ENCODE measurements at places on chromosomes 3 and 15.

GRCh38 chr15:60275624-60276023 lies 122.2 kb downstream of the ANXA2 start:
- no peak for DNase-seq

DNA sequence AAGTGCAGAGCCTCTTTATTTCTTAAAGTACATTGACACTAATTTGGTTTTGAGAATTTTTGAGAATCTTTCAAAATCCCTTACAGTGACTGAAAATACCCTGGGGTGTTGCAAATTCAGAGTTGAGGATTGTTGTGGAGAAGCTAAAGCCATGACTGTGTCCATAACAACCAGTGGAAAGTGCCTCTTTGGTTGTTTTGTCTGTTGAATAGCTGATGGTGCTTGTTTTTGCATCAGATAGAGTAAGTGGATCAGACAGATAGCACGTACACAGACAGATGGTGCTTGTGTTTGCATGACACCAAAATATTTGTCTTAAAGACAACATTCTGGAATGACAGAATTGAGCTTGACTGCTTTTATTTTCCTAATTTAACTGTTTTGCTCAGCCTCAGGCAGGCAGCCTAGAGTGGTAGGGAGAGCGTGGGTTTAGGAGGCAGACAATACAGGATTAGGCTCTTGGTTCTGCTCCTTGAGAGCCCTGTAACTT lies 265.0 kb downstream of the IL20RB start:
- DNase-seq = no peak

- DNase-seq = no peak
Measured at GRCh38 chr3:198030125-198030524, 70.1 kb downstream of the LMLN start.

DNA sequence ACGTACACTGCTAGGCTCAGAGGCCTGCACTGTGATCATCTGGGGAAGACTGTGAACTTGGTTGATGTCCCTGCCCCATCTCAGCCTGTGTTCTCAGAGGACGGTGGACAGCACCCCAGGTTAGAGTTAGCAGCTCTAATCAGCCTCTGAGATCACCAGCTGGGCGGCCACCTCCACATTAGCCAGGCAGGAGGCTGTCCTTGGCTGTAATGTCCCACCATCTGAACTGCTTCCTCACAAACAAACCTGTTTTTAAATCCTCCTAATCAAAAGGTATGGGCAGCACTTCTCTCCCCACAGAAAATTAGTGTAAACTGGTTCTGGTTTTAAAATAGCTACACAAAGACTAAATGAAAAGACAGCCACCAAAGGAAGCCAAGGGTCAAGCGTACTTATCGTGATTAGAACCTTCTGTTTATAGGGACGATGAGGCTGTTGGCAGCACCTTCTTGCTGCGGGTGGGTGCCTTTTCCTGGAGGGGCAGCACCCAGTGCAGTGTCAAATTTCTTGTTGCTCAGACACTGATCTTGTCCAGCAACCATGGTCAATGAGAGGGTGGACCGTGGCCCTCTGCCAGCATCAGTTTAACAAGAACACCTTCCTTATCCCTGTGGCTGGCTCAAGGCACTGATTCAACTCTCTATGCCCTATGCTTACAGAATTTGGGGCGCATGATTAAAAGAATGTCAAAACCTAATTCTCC lies 24.6 kb downstream of the ACSBG1 start:
- DNase-seq = no peak

DNA sequence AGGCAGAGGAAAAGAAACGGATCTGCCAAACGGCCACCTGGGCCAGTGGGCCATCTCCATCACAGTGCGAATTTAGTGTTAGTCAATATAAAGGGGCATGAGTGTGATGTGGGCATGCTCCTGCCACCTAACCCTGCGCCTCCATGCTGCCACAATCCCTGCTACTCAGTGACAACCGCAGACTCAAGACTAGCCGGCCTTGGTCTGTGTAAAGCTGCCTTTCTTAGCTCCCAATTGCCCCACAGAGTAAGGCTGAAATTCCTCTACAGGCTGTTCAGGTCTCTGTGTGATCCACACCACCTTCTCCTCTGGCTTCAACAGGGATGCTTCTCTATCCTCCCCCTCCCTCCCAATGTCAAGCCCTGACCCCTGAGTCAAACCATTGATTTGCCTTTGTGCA lies 269.7 kb downstream of the XXYLT1 start:
- no peak for DNase-seq

- no peak for DNase-seq
Measured at GRCh38 chr15:31049111-31049510, 52.4 kb downstream of the TRPM1 start.

DNA sequence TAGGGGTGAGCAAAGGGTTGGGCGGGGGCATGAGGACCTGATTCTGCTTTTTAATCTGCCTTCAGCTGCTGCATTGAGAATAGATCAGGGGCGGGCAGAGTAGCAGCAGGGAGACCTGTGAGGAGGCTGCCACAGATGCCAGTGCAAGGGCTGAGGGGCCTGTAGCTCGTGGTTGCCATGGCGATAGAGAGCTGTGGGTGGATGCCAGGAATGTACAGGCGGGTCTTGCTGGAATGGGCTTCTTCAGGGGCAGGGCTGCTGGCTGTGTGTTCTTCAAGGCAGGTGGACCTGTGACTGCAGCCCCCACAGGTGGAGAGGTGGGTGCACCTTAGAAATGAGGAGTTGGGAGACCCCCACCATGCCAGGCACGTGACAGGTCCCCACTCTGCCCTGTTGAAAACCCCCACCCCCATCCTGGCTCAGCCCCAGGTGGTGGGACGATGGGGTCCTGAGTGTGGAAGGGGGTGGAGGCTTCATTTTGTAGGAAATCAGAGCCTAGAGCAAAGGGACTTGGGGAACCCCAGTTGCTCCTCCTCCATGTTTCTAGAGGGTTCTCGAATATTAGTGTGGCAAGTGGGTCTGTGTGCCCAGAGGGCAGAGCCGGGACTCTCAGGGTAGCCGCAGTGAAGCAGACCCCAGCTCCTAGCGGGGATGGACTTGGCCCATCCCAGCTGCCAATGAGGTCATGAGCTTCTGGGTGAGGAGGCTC lies 38.3 kb downstream of the SLC6A6 start:
- DNase-seq = no peak

GRCh38 chr15:46278062-46278461 lies 643.2 kb downstream of the SQOR start:
- no peak for DNase-seq

- DNase-seq = no peak
Measured at GRCh38 chr3:140905559-140905958, 36.1 kb upstream of the SLC25A36 start.

DNA sequence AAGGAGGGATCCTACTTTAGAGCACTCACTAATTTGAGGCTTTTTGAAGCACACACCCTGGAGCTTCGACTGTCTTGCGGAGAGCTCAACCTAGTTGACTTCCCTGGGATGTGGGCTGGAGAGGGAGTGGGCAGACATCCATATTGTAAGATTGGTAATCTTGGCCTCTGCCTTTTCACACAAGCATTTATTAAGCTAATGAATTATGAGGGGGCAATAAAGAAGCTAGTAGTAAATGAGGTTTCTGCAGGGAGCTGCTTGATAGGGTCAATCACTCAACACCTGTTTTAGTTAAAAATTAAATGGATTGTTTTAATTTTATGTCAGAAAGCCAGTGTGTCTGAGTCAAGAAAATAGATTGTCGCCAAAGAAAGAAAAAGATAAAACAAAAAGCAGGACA lies 76.3 kb downstream of the PDZRN3 start:
- DNase-seq = no peak

- DNase-seq = no peak
Measured at GRCh38 chr15:38691965-38692788, 127.6 kb upstream of the RASGRP1 start.

DNA sequence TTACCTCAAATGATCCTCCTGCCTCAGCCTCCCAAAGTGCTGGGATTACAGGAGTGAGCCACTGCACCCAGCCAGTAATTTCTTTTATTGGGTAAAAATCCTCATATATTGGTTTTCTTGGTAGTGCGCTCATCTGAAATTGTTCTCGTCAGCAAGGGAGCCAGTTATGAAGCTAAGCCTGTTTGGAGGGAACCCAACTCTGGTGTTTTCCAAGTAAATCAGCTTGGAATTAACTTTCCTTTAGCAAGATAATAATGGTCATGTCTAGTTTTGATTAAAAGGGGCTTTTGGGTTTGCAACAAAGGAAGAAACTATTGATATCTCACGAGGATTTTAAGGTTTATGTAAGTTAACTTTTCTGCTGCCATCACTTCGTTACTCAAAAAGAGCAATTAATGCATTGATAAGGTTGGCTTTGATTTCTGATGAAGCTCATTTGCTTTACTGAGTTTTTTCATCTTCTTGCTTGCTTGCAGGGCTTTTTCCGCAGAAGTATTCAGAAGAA lies 72.7 kb downstream of the RARB start:
- DNase-seq = no peak

DNA sequence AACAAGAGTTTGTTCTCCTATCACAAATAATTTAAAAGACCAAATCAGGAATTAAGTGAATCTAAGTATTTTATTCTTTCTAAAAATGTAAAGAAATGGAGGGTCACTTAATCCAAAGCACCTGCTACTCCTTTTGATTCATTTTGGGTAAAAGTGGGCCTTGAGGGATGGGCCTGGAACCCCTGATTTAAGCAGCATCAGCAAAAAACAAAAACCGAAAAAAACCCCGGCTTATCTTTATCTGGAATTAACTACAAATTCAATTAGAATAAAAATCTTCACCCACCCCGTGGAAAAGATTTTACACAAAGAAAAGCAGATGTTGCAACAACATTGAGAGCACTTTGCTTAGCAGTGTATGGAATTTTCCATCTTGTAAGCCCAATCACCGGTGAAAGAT lies 1018.2 kb downstream of the MCTP2 start:
- DNase-seq = no peak

Measured in foreskin melanocyte (primary cell).